Right cardiac atrium (tissue), 5 donors: ENCODE measurements at places on chromosomes 11 and 22. TPM values are rescaled to one million over a fixed set of nuclear protein-coding genes. Genes with fewer than 3 reads are reported as not detected.

DNA sequence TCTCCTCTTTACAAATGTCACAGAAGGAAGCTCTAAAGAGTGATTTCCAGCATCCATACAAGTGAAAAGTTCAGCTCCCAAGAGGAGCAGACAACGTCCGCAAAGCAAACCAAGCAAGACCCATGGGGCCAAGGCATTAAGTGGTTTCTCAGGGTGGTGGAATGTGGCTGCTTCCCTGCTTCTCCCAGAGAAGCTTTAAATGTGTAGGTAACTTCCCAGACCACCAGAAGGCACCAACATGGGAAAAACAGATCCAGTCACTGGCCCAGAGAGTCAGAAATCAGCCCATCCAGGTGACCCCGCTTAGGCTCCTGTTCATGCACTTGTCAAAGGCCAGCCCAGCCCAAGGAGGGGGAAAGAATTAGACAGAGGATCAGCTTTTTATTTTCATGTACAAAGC lies 13.3 kb upstream of the PHF21A start:
- DNase-seq, result no peak

GRCh38 chr22:41656556-41656955 lies 32.1 kb downstream of the SNU13 start:
- no peak for DNase-seq

DNA sequence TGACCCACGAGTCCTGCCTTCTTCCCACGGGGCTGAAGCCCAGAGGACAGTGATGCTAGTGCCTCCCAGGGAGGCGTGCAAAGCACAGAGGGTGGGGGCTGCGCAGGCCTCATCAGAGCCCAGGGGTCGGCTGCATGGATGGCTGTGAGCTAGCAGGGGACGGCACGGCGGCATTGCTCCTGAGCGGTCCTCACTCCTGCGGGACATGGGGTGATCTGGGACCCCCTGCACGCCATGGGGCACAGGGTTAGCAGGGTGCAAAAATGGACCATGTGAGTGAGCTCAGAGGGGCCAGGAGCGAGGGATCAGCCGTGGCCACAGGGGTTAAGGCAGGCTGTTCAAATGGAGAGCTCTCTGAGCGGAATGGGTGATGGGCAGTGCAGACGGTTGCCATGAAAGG lies 138.3 kb downstream of the SNX19 start:
- DNase-seq, result no peak

DNA sequence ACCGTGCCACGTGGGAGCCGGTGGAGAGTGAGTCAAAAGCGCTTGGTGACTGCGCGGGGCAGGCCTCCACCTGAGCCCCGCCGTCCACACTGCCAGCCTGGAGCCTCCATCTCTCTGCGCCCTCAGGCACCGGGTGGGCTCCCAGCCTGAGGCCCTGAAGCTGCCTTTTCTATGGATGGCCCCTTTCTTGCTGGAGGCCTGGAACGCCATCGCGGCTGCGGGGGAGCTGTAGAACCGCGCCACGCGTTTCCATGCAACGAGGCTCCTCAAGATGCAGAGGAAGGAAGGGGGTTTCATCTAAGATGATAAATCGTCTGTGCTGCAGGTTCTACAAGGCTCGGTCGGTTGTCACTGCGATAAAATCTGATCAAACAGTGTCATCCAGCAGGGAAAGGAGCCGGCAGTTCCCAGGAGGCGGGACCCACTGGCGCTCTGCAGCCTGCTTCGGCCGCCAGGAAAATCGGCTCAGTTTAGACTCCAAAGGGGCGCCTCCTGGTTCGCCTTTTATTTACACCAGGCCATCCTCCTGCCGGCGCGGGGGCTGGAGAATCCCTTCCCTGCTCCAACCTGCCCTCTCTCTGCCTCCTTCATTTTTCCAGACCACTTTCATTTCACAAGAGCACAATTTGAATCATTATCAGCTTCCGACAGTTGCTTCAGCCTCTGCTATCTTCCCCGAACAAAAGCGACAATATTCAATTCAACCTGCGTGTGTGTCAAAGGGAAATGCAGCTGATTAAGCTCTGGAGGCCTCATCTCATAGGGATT lies 624.4 kb downstream of the BRD1 start:
- no peak for DNase-seq

DNA sequence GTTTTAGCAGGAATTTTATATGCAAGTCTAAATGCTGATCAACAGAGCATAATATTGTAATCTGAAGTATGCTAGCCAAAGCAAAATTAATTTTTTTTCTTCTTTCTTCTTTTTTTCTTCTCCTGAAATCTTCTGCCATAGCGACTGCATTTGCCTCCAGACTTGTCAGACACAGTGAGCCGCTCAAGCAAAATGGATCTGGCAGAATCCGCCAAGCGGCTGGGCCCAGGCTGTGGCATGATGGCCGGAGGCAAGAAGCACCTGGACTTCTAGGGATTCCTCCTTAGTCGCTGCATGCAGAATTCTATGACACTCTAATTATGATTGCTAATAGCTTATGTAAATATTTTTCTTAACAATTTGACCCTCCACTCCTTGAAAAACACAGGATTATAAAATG lies 27.9 kb downstream of the PAX6 start:
- no peak for DNase-seq

GRCh38 chr22:36331912-36332622 lies 55.7 kb downstream of the MYH9 start:
- peak; percentile 93 for DNase-seq

- peak; percentile 43 for DNase-seq
These were observed 377.7 kb downstream of the TENM4 start for GRCh38 chr11:79062814-79063762.

- no peak for DNase-seq
These were observed 1005.8 kb upstream of the CCDC90B start for GRCh38 chr11:84292006-84292405.

DNA sequence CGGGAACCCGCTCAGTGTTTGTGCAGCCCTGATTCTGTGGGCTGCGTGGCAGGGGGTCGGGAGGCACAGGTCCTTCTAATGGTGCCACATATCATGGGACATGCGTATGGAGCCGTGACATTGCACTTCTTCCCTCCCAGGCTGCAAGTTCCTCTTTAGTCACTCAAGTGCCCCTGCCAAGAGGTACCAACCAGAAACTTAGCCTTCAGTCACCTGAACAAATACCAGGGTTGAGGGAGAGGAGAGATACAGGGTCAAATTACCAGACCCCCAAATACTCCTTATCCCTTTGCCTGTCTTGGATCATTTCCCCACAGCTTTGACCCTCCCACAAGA lies 209.1 kb downstream of the BUD13 start:
- DNase-seq, result no peak

GRCh38 chr22:27185760-27186302 lies 528.4 kb downstream of the MIAT start:
- DNase-seq, result no peak

DNA sequence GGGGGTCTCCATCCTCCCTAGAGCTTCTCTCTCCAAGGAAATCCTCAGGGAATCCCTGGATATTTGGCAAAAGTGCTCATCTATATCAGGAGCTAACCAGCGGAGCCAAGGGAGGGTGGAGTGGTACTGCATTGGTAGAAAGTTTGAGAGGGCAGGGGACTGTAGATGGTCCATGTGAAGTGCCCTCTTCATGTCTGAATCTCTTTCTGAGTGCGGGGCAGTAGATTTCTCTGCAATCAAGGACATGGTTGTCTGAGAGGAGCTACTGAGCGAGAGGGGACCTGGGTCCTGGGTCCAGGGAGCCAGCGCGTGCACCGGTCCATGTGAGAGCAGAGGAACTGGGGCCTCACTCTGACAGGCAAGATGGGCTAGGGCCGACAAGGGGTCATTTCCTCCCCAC lies 701 bp downstream of the DIXDC1 start:
- no peak for DNase-seq

DNA sequence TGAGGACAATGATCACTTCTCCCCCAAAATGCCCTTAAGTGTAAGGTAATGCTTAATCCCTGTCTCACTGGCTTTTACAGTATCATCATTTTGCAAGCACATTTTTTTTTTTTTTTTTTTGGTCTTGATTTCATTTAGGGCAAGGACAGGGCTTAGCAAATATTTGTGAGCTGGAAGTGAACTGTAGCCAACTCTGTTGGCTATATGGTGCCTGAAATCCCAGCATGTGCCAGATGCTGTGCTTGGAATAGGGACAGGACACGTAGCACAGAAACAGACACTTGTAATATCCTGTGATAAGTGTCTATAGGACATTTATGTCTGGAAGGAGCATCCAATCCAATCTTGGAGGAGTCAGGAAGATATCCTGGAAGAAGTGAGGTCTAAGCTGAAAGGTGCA lies 198.3 kb downstream of the NAV2 start:
- DNase-seq, result no peak

DNA sequence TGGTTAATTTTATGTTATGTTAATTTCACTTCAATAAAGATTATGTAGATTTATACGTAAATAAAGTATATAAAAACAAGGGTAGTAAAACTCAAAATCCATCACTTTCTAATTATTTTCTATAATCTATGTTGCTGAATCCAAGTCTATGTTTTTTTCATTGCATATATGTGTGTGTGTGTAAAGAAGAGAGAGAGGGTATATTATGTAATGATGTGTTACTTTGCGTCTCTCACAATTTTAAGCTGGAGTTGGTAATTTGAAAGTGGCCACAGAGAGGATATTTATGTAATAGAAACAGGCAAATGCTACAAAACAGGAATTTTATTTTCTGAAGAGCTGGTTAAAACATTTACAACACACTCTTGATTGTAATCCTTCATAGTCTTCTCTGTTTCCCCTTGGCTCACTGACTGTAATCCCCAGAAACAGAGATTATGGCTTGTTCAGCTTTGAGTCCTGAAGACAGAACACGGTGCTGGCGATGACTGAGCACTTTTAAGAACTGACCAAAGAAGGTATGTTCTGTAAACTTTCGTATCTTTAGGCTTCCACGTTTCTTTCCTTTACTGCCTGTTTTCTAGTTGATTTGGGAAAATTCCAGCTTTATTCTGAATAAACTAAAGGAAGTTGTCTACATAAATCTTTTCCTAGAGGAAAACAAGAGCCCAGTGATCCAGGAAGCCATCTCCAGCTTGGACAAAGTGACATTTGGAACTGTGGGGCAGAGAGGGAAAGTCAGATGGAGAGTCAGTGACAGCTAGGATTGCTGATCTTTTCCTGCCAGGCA lies 43.6 kb downstream of the OR2AG2 start:
- no peak for DNase-seq

- DNase-seq, result peak; percentile 75
These were observed 4.1 kb downstream of the SUN2 start for GRCh38 chr22:38751422-38752346.

DNA sequence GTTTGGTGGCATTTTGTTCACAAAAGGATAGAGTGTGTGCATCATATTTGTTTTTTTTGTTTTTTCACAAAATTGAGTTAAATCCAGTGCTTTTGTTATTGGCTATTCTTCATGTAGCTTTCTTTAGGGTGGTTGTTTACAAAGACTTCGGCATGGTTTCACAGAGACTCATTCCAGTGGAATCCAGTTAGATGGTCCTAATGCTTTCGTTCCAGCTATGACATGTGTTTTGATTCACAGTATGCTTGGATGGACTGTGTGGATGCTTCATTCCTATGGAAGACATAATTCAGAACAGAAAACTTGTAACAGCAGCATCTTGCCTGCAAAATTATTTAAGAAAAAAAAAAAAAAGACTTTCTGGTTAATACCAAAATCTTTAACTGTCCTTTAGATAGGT lies 97.9 kb downstream of the PDHX start:
- no peak for DNase-seq

DNA sequence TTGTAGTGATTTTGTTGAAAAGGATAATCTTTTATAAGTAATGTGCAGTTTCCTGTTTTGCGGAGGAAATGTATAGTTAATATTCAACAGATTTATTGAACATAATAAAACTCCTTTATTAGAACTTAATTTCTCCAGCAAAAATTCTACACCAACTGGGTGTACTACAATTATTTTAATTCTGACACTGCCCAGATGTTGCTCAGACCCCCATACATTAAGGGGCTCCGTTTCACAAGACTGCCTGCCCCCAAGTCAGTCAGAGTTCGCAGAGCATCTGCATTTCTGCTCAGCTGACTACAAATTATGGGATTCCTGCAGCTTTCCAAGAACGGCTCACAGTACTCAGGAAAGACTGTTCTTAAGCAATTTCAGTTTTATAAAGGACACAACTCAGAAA lies 6.2 kb downstream of the CEP57 start:
- DNase-seq, result no peak

DNA sequence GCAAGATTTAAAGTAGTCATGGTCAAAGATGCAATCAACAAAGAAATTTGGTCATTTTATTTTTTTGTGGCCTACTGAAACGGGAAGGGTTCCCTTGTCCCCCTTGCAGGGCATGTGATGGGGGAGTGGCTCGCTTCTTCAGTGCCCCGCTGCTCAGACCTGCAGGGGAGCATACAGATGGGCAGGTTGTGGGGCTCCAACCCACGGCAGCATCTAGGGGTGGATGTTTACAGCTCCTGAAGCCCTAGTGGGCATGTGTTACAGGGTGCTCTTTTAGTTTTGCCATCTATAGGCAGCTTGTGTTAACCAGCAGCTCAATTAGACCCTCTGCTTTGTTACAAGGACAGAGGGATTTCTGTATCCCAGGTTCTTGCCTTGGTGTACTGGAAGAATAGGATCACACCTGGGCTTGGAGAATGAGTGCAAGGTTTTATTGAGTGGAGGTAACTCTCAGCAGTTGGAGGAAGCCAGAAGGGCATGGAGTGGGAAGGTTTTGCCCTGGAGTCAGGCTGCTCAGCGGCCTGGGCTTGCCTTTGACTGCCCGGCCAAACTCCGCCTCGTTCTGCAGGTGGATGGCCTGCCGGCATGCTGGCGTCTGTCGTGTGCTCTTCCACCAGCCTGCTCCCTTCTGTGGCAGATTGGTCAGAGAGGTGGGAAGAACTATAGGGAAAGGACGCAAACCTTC lies 9.4 kb downstream of the GSTP1 start:
- DNase-seq, result no peak

- DNase-seq, result peak; percentile 63
These were observed 6.4 kb upstream of the TSSC4 start for GRCh38 chr11:2393941-2394817.

Gene HTR3A
- not detected for total RNA-seq

Gene MOV10L1
- 0.53 TPM for total RNA-seq

Gene SCYL1
- total RNA-seq, result 65.2 TPM

Gene TAF10
- 115 TPM for total RNA-seq

Gene TSPAN18
- 236 TPM for total RNA-seq

Gene SELENOO
- 16.3 TPM for total RNA-seq

Gene OR5D13
- not detected for total RNA-seq

Gene PITPNB
- total RNA-seq, result 90.1 TPM

Gene TYMP
- 19.7 TPM for total RNA-seq

Gene CD82
- 16.7 TPM for total RNA-seq

Gene PHOX2A
- total RNA-seq, result not detected

Gene PKP3
- 0.26 TPM for total RNA-seq

Gene OVCH2
- not detected for total RNA-seq

Gene LDLRAD3
- 7.0 TPM for total RNA-seq

Gene KRTAP5-10
- not detected for total RNA-seq

Gene ZBED4
- 3.4 TPM for total RNA-seq

Gene NCAM1
- 224 TPM for total RNA-seq

Gene MRGPRF
- 16.2 TPM for total RNA-seq

Gene DEUP1
- total RNA-seq, result not detected

Gene OR8A1
- not detected for total RNA-seq

Gene RASL10A
- 1.4 TPM for total RNA-seq

Gene APOC3
- total RNA-seq, result not detected
